ENCODE measurements at places on chromosomes 7 and 10. TPM values are rescaled to one million over a fixed set of nuclear protein-coding genes. Genes with fewer than 3 reads are reported as not detected.

The SPAG6 gene
- total RNA-seq: 0.28 TPM

The MKI67 gene
- total RNA-seq: 229 TPM

The PCLO gene
- not detected for total RNA-seq

The EPO gene
- not detected for total RNA-seq

The UBE2D4 gene
- 6.7 TPM for total RNA-seq

The TFPI2 gene
- not detected for total RNA-seq

The ADCYAP1R1 gene
- not detected for total RNA-seq

The ZWINT gene
- 59.9 TPM for total RNA-seq

The TEX36 gene
- total RNA-seq: not detected

The RNLS gene
- total RNA-seq: 1.9 TPM

Measured in activated naive CD4-positive, alpha-beta T cell treated with anti-CD3 and anti-CD28 coated beads, Interleukin-2, amount 10 ng/mL, durations not matched to agents 5 hours and 36 hours (primary cell).